D341Med (cell line): ENCODE measurements at places on chromosomes 12 and 14.

DNA sequence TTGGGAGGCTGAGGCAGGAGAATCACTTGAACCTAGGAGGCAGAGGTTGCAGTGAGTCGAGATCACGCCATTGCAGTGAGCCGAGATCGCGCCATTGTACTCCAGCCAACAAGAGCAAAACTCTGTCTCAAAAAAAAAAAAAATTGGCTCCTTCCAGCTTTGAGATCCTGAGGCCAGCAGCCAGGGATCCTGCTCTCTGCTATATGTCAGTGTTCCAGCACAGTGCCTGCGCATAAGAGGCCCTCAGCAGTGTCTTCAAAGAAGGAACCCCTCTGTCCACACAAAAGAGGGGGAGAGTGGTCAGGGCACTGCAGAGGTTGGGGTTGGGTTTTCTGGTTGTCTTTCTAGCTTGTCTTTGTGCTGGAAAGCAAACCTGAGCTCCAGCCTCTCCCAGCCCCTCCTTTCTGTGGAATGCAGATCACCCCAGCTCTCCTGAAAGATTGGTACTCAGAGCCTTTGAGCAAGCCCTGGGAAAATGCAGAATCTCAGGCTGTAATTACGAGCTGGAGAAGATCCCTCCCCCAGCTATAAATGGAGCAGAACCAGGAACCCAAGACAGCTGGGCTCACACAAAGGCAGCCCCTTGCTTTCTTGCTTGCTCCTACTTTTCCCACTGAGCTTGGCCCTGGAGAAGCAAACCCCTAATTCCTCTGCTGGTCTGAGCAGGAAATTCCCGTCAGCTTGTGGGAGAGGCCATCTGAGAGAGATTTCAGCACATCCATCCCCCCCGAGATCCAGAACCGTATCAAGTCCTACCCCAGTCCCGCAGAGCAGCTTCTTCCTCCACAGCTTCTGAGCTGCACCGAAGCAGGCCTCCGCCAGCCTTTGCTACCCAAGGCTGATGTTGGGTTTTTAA is 205.7 kb downstream of the ZFP36L1 start:
- no peak for DNase-seq

DNA sequence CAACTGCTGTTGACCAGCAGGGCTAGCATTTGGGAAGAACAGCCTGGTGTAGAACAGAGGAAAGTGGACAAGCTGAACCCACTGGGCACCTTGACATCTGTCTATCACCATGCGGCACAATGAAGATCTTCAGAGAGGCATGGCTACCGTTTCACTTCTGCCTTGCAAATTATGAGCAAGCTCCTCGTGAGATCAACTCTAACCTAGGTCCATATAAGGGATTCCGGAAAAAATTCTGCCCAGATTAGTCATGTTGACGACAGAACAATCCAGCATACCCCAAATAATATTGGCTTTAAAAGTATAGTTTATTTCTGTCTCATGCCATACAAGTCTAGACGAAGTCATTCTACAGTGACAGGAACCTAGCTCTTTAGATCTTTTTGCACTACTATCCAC is 91.6 kb upstream of the ATF7IP start:
- DNase-seq = no peak

- no peak for DNase-seq
Measured at GRCh38 chr12:124847113-124848074, 16.3 kb downstream of the SCARB1 start.

GRCh38 chr12:34302131-34302885 is 280.0 kb downstream of the ALG10 start:
- DNase-seq = no peak

GRCh38 chr14:23389396-23389795 is 12.6 kb downstream of the CMTM5 start:
- no peak for DNase-seq

GRCh38 chr12:89373763-89374572 is 21.7 kb upstream of the DUSP6 start:
- no peak for DNase-seq

- DNase-seq = no peak
Measured at GRCh38 chr12:103944964-103945363, 14.8 kb downstream of the HSP90B1 start.

DNA sequence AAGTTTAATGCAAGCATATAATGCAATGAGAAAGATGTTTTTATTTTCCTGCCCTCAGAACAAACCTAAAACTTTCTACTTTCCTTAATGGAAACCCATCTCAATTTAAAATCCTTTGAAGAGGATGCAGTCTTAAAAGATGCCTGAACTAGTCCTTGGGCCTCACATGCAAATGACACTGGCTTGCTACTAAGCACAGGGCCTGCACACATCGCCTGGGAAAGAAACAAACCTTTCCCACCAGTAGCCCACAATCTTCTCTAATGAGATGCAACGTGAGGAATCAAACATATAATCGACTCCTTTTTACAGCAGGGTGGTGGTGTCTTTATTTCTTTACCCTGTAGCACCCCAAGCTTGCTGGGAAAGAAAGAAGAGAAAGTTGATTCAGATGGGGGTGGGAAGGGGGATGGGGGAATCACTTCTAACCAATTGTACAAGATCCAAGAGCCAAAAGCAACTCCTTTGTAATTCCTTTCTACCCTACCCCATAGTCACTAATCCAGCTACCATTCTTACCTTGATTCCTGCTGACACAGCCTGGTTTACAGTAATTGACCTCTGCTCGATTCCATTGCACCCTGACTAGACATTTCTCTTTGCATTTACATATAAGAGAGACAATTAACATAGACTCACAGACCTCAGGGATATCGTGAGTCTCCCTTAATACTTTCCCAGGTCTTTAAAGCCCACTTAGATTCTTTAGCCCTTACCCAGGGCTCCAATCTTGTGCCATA is 69.5 kb upstream of the FERMT2 start:
- no peak for DNase-seq

DNA sequence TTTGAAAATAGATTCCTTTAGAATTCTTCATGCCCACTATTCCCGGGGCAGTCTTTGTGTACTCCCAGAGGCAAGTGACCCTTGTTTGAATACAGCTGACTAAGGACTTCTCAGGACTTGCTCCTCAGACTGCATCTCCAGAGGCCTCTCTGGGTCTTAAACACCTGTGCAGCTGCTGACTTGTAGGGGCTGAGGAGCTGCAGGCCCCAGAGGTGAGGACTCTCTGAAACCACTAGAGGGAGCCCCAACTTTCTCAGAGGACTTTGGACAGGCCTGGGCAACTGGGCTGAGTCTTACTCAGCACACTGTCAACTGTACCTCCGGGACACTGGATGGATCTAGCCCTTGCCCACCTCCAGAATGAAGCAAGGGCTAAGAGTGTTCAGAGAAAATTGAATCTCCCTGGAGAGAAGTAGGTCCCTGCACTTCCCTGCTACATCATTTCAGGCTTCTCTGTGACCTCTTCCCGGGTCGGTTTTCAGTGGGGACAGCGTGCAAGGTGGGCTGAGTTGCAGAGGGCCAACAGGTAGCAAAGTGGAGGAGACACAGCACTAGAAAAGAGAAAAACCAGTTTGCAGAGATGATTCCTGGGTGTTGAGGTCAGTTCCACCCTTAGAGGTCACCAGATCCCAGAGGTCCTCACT is 164.6 kb downstream of the TMEM117 start:
- DNase-seq = peak; percentile 74

GRCh38 chr12:12282761-12283425 is 16.0 kb upstream of the LRP6 start:
- no peak for DNase-seq

- no peak for DNase-seq
Measured at GRCh38 chr14:47389535-47389934, 285.9 kb downstream of the MDGA2 start.

GRCh38 chr14:66206554-66206953 is 279.6 kb upstream of the CCDC196 start:
- no peak for DNase-seq

DNA sequence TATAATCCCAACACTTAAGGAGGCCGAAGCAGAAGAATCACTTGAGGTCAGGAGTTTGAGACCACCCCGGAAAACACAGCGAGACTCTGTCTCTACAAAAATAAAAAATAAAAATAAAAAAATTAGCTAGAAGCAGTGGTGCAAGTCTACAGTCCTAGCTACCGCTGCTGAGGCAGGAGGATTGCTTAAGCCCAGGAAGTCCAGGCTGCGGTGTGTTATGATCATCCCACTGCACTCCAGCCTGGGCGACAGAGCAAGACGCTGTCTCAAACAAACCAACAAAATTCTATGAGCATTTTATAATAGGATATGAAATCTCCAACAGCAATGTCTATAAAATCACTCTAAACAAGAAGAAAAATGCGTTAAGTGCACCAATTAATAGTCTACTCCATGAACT is 75.3 kb downstream of the PPP1R12A start:
- DNase-seq = no peak

DNA sequence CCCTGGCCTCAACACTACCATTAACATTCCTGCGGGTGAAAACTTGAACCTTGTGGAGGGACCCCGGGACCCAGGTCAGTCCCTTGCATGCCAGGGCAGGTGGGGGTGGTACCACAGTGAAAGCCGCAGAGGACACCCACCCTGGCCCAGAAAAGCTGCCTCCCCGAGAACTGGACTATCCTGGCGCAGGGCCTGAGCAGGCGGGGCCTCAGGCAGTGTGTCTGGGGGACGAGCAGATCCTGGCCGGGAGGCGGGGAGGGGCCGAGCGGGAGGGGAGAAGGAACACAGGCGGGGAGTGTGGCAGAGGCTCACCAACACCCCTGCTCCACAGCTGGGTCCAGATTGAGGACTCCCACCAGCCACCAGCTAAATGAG is 10.0 kb downstream of the AHNAK2 start:
- no peak for DNase-seq

GRCh38 chr12:53703756-53704155 is 23.5 kb downstream of the CALCOCO1 start:
- DNase-seq = no peak

DNA sequence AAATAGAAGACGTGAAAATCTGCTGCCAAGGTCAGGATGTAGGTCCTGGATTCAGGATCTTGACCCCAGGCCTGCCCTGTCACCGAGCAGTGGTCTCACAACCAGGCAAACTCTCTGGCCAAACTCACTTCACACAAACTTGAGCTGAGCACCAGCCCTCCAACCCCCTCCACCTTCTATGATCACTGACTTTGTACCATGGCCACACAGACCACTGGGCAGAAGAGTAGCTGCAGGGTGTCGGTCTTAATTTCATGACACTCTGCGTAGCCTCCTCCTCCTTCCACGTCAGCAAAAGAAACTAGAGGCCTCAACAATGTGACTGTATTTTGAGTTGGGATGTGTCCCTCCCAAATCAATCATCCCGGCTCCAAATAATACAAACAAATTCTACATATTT is 7.2 kb upstream of the TBX3 start:
- DNase-seq = no peak

GRCh38 chr12:86256163-86256562 is at the start of gene MGAT4C:
Gene MGAT4C, minus strand, starts transcription at chr12:86256391.
- no peak for DNase-seq

DNA sequence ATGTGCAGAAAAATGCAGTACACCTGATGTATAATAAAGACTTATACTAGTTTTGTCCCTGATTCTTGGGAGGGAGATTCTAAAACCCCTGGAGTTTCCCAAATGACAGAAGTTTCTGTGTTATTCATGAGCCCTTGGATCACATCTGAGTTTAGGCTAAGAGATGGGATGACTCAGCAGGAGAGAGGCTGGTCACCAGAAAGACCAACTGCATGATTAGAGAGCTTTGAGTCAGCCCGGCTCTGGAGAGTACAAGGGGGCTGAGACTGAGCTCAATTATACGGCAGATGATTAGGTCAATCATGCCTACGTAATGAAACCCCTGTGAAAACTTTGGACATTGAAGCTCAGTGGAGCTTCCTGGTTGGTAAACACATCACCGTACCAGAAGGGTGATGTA is 174.2 kb downstream of the SSPN start:
- no peak for DNase-seq

DNA sequence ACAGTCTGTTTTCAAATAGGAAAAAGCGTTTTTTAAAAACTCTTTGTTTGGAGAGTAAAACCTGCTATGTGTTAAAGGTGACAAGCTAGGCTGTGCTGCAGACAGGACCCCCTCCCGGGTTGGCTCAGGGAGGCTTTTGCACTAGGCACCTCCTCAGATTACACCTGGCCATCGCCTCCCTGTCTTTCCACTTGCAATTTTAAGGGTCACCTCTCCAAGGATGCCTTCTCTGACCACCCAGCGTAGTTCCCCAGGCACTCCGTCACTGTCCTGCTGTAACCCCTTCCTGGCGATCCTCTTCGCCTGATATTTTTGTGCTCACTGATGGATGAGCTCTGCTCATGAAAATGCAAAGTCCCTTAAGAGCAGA is 80.7 kb downstream of the NTF3 start:
- DNase-seq = no peak

GRCh38 chr12:113273053-113273725 is 51.9 kb downstream of the TPCN1 start:
- no peak for DNase-seq

- no peak for DNase-seq
Measured at GRCh38 chr12:46553266-46553665, 180.7 kb upstream of the SLC38A2 start.

DNA sequence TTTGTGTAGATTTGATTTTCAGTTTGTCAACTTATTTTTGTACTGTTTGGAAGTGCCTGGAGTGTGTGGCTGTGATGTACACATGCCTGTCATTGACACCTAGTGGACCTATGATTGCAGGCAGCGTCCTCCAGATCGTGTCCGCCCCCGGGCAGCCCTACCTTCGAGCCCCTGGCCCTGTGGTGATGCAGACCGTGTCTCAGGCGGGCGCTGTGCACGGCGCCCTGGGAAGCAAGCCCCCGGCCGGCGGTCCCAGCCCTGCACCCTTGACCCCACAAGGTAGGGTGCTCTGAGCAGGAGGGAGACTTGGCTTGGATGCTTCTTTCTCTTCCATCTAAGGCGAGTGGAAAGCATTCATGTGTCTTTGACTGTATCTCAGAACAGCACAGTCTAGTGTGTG is 75.8 kb downstream of the EP400 start:
- no peak for DNase-seq

DNA sequence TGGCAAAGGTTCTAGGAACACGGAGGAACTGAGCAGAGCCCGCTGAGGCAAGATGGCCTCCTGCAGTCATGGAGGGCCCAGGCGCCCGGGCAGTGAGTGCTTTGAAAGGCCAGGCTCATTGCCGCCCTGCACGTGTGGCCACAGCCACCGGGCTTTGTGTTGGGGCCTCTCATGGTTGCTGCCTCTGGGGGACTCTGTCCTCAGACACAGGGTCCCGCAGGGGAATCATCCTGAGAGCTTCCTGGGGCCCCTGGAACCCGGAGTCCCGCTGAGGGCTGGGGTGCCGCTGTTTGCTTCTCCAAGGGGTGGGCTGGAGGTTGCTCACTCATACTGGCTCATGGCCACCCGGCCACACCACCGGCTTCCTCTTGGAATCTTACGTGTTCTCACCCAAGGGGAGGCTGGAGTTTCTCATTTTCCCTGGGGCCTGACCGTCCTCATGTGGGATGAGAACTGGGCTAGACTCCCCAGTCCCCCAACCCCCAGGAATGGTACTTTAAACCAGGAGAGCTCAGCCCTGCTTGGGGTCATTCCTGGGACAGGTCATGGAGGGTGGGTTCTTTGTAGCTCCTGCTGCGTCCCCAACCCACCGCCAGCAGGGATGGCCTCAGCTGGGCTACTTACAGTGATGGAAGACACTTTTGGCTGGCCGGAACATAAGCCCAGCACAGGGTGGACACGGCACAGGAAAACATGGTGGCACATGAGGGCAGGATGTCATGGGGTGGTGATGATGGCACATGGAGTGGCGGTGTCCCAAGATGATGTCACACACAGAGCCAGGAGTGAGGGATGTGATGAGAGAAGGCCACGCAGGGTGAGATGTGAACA is 21.1 kb upstream of the LRTM2 start:
- DNase-seq = no peak

GRCh38 chr12:91717804-91718203 is 427.8 kb downstream of the BTG1 start:
- no peak for DNase-seq
